ENCODE measurements at places on chromosomes 12 and 14.

DNA sequence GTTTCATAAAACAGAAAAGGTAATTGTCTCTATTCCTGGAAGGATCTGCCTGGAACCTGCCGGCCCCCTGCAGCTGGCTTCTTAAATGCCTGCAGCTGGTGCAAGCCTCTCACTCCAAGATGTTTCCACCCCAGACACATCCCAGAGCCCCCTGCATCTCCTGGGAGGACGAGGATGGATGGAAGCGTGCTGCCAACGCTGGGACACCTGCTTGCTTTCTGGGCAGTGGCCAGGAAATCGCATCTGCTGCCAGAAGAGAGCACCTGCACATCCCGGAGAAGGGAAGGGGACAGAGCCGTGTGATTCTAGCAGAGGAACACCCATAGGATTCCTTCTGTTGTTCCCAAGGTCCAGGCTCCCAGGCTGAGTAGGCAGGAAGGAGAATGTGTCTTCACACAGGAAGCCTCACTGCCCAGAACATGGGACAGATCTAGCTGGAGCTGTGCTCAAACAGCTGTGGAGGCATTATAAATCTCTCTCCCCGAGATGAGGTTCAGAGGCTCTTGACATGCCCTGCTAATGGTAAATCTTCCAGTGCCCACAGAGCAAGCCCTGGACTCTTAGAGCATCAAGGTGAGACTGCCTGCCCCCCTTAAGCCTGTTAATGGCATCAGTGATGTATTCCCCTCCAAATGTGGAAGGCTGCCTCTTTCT, 138.8 kb upstream of the MAP1LC3B2 start:
- no peak for DNase-seq

DNA sequence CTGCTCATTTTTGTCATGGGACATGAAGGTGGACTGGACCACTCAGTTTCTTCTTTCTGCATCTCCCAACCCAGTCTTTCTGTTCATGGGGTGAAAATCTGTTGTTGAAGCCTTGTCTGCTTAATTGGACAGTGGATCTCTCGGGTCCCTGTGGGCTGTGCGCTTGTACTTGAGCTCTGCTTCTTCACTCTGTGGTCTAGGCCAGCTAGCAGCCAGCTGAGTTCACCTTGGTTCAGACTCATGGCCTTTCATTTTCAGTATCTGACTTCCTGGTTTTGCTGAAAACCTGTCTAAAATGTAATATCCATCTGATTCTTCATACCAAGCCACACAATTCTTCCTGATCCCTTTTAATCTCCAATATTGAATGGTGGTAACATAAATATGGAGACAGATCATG, 117.2 kb downstream of the LRRK2 start:
- DNase-seq: no peak

DNA sequence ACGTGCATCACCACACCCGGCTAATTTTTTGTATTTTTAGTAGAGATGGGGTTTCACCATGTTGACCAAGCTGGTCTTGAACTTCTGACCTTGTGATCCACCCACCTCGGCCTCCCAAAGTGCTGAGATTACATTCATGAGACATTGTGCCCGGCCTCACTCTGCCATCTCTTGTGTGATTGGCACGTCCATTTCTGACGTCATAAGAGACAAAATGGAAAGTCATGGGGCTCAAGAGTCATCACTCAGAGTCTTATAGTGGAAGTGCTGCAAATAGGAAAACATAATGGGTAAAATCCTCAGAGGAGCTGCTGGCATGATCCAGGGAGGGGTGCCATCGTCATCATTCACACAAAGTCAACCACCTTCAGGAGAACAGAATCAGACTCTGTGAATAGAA, 54.2 kb upstream of the GPATCH2L start:
- no peak for DNase-seq

GRCh38 chr12:103688376-103689063, 101.4 kb downstream of the STAB2 start:
- no peak for DNase-seq

DNA sequence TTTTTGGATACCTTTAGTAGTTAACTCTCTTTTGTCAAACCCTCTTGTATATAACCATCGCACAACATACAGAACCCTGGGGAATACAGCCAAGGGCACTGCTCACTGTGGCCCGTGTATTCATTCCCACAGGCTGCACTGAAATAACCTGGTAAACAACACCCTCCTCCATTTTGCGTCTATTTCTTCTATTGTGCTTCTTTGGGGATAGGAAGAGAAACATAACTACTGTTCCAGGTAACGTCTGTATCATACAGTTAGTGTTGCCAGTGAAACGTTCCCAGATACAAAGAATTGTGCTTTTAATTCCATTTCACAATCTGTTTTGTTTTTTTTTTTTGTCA, 9.6 kb downstream of the C12orf76 start:
- no peak for DNase-seq

GRCh38 chr14:58669556-58670200, 31.9 kb downstream of the DACT1 start:
- no peak for DNase-seq

GRCh38 chr12:110858848-110859247, 12.1 kb downstream of the CCDC63 start:
- no peak for DNase-seq

DNA sequence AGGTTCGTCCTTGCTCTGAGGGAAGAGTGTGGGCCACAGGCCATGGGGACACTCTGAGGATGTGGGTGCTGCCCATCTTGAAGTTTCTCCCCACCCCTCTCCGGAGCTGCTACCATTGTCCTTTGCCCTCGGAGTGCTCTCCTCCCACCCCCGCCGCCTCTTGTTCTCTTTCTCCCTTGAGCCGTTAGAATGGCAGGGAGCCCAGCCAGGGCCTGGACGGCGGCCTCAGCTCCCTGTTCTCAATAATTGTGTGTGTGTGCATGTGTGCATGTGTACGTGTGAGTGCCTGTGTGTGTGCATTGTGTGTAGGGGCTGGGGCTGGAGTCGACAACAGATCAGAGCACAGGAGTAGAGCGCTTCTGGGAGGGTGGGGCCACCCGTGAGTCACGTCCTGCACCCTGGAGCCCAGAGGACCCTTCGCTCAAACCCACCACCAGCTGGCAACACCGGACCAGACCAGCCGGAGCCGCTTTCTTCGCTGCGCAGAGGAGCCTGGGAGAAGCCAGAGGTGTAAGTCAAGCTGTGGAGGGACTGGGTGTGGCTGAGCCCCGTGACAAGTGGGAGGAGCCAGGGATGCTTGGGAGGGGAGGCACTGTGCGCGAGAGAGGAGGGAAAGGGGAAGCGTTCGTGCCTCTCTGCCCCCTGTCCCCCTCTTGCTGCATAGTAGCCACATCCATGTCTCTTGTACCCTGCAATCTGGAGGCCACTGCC, 25.9 kb upstream of the KCNA5 start:
- no peak for DNase-seq

GRCh38 chr12:132926415-132926833, 29.7 kb downstream of the ZNF605 start:
- no peak for DNase-seq

GRCh38 chr12:107180272-107180671, 86.9 kb upstream of the CRY1 start:
- no peak for DNase-seq

DNA sequence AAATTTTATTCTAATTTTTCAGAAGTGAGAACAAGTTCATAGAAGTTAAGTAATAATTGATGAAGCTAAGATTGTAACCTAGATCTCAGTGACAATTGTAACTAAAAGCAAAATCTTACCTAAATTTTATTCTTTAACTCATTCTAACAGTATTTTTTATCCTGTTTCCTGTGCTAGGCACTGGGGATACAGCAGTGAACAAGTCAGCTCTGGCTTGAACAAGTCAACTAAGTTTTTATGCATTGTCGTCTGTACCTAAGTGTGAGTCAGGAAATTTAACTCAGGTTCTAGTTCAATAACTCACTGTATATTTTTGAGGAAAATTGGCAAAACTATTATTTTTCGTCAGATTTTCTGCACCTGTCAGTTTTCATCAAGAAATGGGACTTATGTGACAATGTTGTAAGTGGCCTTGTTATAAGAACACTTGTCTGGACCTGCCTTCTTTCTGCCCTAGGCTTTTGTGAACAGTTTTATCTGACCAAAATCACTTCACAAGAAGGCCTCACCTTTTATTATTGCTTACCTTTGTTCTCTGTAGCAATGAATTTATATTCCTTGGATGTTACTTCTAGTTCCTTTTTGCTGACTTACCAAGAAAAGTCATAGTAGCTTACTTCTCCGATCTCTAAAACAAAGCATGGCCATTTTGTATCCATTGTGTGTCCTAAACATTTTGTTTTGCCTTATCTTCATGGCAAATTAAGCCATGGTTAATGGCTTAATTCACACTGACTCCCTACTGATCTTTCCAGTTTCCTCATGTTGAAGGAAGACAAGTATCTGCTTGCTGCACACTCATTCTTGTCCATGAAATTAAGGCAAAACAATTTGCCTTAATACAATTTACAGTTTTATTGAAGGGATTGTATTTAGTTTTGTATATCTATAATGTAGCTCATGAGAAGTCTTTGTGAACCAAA, 2.7 kb downstream of the TMTC3 start:
- no peak for DNase-seq

DNA sequence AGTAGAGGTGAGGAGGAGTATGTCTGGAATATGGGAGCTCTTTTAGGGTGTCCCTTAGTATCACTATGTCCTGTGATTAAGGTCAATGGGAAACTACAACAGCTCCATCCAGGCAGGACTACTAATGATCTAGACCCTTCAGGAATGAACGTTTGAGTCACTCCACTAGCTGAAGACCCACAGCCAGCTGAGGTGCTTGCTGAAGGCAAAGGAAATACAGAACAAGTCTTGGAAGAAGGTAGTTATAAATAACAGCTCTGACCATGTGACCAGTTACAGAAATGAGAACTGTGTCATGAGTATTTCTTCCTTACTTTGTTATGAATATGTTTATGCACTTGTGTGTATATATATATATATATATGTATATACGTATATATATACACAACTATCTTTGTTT, 40.5 kb upstream of the USP44 start:
- DNase-seq: no peak

- DNase-seq: no peak
Observed at GRCh38 chr12:116977465-116978380, 67.0 kb downstream of the FBXW8 start.

- DNase-seq: no peak
Observed at GRCh38 chr12:79932357-79932756, 2.5 kb downstream of the PPP1R12A start.

- DNase-seq: no peak
Observed at GRCh38 chr12:26567126-26567525, 265.9 kb downstream of the ITPR2 start.

DNA sequence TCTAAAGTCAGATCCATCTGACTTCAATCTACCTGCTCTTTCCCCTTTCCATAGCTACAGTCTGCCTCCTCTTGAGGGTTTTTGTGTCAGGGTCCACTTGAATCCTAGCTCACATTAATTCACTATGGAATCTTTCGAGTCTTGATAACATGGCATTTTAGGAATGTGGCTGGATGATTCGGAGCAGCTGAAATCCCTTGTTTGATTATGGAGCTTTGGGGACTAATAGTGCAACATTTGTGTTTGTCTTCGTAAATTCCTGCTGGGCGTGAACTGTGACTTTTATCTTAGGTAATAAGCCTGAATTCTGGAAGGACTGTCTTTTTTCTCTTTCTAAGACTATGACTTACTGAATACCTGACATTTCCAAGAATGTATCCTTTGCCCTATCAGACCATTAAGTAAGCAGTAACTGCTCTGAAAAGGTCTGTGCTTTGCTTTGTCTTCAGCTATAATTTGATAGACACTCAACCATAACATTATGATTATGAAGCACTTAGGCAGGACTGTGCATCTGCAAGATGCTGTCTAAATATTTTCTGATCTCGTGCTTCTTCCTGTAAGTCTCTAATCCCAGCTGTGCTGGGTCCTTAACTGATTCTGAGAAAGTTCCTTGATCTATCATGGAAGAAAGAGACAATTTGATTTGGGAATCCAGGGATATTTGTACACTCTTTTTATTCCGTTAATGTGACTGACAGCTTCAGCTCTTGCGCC, 19.0 kb upstream of the PELI2 start:
- no peak for DNase-seq

DNA sequence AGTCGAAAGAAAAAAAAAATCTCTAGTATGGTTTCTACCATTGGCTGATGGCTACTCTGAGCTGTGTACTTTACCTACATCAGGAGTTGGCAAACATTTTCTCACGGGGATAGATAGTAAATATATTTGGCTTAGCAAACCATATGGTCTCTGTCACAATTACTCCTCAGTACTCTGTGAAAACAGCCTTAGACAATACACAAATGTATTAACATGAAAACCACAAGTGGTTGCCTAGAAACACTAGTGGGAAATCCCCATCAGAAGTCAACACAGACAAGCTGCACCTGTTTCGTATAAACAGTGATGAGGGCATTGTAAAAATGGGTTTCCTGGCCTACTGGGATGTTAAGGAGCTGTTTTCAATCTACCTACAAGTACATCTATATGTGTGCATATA, 84.6 kb upstream of the NAV3 start:
- no peak for DNase-seq

DNA sequence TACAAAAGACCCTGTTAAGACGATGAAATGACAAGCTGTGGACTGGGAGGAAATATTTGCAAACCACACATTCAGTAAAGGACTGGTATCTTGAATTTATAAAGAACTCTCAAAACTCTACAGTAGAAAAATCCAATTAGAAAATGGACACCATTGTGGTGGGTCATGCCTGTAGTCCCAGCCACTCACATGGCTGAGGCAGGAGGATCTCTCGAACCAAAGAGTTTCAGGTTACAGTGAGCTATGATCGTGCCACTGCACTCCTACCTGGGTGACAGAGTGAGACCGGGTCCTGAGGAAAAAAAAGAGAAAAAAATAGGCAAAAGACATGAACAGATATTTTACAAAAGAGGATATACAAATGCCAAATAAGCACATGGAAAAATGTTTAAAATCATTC, 41.9 kb downstream of the TTC6 start:
- DNase-seq: no peak

GRCh38 chr12:103656291-103656690, 69.2 kb downstream of the STAB2 start:
- no peak for DNase-seq

DNA sequence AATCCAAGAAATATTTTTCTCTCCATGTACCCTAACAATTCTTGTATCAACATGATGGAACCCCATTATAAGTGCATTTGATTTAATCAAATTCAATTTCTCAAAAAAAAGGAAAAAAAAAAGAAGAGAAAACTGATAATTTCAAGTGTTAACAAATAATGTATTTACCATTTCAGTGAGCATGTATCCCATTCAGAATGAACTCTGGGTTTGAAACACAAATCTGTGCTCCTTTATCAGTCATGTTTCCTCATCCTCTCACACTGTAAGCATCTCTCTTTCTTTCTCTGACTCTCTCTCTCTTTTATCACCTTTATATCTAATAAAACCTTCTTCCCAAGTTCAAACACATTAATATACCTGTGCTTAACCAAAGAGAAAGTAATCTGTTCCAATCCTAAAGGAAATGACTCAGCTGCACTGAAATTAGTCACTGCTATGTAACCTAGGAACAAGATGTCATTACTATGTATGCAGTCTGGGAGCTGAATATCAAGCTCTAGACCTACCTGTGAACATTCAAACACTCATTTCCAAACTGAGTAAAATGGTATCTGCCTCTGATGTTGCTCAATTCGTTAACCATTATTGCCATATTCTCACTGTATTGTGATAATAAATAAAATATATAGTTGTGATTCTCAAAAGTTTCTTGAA, 135.0 kb upstream of the LRIG3 start:
- no peak for DNase-seq

- DNase-seq: no peak
Observed at GRCh38 chr12:52267699-52268098, 6.7 kb upstream of the KRT86 start.

- peak; percentile 63 for DNase-seq
Observed at GRCh38 chr12:57127101-57127725, 1.1 kb upstream of the LRP1 start.

- DNase-seq: peak; percentile 41
Observed at GRCh38 chr12:6951551-6952120, 480 bp downstream of the PTPN6 start.

Measured in activated CD4-positive, alpha-beta T cell treated with anti-CD3 and anti-CD28 coated beads, Interleukin-2, amount 50 U/mL, for 1 hour (primary cell).